ENCODE measurements at places on chromosomes 6 and 20. TPM values are rescaled to one million over a fixed set of nuclear protein-coding genes. Genes with fewer than 3 reads are reported as not detected.

DNA sequence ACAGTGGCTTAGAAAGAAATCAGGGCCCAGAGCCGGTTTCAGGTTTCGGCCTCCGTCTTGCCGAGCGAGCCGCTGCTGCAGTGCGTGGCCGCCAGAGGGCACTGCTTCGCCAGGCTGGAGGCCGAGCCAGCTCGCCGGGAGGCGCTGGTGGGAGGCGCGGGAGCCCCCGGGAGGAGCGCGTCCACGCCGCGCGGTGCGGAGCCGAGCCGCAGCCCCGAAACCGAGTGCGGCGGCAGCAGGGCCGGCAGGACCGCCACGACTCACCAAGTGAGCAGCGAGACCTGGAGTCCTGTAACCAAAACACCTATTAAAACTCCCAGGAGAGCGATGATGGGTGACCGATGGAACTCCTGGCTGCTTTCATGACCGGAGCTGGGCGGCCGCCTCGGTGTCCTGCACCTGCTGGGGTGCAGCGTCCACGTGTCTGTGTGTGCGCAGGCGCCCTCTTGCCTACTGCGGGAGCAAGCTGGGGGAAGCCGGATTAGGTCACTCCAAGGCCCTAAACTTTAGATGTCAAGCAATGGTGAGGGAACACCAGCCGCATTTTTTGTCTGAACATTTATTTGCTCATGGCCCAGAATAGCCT, 186.9 kb upstream of the UST start:
- no peak for DNase-seq

GRCh38 chr20:33007376-33008335, at the start of gene BPIFB2:
TSS of gene BPIFB2 (plus strand) at chr20:33007704. CDS start at chr20:33008575, 871 bp downstream.
- no peak for DNase-seq

DNA sequence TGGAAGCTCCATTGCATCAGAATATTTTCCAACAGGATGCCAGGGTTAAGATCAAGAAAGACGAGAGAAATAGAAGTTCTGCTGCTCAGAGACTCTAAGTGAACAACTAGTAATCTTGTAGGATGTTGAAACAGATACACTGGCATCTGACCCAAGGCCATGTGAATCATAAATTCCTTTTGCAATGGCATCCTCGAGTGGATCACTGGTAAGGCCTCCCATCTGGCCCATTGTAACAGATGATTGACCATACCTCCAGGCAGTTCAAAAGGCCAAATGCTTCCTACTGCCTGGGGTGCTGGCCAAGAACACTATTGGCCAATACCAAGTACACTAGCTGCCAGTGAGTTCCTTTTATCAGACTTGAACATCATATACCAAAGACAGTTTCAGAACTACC, 9.9 kb upstream of the SLC17A3 start:
- DNase-seq, result no peak

GRCh38 chr6:34515473-34516387, 40.4 kb downstream of the SPDEF start:
- peak; percentile 62 for DNase-seq

GRCh38 chr20:7571521-7572055, 368.7 kb downstream of the HAO1 start:
- no peak for DNase-seq

TNFRSF6B gene
- total RNA-seq, result 0.79 TPM

PNPLA1 gene
- total RNA-seq, result not detected

All from chondrocyte (in vitro differentiated cells).